ENCODE measurements at places on chromosomes 6 and 20. TPM values are rescaled to one million over a fixed set of nuclear protein-coding genes. Genes with fewer than 3 reads are reported as not detected.

OTOR gene
- total RNA-seq = not detected

DNA sequence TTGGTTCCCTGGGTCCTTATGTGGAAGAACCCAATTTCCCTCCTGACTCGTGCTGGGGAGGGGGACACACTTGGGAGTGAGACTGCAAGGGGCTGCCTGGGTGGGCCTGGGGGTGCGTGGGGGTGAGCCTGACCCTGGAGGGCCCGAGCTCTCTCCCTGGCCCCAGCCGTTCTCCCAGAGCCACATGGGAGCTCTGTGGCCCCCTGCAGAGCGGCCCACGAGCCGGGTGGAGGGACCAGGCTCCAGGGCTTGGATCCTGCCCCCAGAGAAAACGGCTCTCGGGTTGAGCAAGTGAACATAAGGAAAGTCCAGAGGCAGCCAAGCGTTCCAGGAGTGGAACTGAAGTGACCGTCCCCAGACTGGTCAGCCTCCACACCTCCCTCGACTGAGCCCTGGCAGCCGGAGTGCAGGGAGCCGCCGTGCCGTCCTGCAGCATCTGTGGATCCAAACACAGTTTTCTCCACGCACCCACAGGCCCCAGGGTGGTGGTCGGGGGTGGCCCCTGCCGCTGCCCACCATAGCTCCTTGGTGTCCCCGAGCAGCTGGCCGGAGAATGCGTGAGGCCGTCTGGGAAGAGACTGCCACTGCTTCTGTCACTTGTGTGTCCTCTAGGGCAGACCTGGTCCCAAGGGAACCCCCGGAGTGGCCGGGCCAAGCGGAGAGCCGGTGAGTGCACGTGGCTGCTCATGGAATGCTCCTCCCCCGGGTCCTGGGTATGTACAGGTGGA lies 10.6 kb downstream of the COL9A3 start:
- no peak for ATAC-seq

- no peak for ATAC-seq
Measured at GRCh38 chr6:137762168-137763090, 104.6 kb upstream of the TNFAIP3 start.

DNA sequence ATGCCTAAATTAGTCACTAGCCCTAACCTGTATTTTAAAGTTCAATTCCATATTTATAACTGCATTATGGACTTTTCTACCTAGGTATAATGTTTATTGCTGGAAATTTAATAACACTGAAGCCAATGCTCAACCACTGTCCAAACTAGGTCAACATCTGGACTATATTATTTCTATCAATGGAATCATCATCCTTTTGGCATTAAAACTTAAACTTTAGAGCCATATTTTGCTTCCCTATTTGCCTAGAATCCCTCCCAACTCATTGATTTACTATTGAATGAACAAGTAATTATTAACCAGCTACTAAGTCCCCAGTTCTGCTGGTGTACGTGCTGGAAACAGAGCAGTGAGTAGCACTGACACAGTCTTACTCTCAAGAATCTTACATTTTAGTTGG lies 291.7 kb upstream of the SPTLC3 start:
- ATAC-seq = no peak

Data from esophagus mucosa (tissue), 1 donor.